ENCODE measurements at places on chromosomes 1 and 21.

DNA sequence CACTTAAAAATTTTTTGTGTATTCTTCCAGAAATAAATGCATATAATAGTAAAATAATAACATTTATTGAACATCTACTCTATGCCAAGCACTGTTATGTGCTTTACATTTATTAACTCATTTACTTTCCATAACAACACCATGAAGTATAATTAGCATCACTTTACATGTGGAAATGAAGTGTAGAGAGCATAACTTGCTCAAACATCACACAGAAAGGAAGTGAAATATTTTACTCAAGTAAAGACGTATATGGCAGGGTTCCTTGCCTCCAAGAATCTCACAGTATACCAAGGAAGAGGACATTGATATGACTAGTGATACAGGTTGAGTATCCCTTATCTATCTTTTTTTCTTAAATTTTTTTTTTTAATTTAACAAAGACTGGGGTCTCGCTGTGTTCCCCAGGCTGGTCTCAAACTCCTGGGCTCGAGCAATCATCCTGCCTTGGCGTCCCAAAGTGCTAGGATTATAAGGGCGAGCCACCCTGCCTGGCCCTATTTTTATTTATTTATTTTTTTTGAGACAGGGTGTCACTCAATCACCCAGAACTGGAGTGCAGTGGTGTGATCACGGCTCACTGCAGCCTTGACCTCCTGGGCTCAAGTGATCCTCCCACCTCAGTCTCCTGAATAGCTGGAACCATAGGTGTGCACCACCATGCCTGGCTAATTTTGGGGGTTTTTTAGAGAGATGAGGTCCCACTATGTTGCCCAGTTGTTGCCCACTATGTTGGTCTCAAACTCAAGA, 7.7 kb upstream of the CLIC4 start:
- DNase-seq: no peak

- DNase-seq: no peak
Measured at GRCh38 chr1:227947386-227947675, 401 bp downstream of the WNT9A start.

DNA sequence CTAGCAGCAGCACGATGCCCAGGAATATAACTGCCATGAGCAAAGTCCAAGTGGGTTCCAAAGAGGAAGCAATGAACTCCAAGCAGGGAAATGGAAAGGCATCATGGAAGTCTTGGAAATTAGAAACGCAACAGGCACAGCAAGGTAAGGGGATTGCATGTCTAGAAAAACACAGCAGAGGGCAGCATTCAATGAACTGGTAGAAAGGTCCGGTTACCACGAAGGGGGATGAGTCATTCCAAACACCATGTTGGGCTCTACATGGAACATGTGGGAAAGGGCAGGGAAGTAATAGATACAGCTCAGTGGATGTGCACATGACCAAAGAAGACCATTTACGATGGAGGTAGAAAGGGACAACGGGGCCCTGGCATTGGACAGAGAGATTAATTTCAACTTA, 36.4 kb downstream of the RXRG start:
- DNase-seq: no peak

DNA sequence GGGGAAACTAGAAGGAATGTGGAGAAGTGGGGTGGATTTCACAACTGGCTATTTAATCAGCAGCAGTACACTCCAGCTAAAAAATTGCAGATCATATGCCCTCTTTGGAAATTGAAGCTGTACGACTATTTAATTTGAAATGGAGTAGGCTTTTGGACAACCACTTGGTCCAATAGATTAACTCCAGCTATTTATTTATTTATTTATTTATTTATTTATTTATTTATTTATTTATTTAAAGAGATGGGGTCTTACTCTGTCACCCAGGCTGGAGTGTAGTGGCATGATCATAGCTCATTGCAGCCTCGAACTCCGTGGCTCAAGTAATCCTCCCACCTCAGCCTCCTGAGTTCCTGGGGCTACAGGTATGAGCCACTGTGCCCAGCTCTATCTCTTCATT, 312.3 kb downstream of the KCNH1 start:
- no peak for DNase-seq

DNA sequence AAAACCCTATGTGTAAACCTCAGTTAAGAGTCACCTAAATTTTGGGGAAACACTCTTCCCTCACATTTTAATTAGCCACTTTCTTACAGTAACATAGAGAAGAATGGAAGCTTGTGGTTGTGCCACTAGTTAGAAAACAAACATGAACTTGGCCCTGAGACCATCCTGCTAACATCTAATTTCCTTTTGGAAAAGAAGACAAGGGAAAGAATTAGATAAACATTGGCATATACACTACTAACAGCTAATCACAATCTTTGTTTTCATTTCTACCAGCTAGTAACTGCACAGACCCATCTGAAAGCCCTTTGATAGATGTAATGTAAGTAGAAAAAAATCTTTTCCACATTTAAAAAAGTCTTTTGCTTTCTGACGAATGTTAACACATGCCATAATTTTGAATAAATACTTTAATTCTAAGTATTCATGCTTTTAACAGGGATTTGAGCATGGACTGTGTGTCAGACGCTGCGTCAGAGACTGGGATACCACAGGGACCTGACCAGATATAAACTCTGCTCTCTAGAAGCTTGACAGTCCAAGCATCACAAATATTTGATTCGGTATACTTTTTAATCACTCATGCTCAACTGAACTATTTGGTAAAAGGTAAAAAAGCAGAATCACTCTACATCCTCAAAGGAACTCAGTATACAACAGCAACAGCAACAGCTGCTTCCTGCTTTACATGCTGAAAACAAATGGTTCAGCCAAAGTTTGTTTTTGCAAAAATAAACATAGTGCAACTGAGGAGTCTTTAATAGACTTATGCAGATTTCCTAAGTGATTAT, 30.2 kb downstream of the DPH5 start:
- DNase-seq: no peak

GRCh38 chr1:212759683-212760082, 31.9 kb downstream of the NSL1 start:
- no peak for DNase-seq

GRCh38 chr1:201938440-201939035, 7.8 kb downstream of the LMOD1 start:
- DNase-seq: no peak

DNA sequence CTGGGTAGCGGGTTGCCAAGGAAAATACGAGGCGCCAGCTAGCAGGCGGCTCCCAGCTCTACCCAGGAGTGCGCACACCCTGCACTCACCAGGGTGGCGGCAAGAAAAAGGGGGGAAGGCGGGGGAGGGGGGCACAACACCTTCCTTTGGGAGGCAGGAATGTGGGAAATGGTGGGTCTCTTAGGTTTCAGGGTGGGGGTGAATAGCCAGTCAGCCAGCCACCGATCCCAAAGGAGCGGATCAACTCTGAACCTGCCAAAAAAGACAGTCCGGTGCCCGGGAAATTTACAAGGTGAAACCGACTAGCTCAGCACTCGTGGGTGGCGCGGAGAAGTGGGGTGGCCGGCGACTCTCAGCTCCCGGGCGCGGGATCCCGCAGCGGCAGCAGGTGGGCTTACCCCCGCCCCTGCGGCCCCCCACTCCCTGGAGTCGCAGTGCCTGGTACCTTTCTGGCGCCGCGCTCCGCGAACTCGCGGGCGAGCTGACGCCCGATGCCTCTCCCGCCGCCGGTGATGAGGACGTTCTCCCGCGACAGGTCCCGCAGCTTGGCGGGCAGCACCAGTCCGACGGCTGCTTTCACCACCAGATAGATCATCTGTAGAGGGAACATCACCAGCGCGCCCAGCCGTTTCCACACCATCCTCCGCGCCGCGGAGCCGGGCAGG, 1.2 kb downstream of the DHRS3 start:
- no peak for DNase-seq

GRCh38 chr21:44757731-44758130, 43.9 kb downstream of the UBE2G2 start:
- no peak for DNase-seq

DNA sequence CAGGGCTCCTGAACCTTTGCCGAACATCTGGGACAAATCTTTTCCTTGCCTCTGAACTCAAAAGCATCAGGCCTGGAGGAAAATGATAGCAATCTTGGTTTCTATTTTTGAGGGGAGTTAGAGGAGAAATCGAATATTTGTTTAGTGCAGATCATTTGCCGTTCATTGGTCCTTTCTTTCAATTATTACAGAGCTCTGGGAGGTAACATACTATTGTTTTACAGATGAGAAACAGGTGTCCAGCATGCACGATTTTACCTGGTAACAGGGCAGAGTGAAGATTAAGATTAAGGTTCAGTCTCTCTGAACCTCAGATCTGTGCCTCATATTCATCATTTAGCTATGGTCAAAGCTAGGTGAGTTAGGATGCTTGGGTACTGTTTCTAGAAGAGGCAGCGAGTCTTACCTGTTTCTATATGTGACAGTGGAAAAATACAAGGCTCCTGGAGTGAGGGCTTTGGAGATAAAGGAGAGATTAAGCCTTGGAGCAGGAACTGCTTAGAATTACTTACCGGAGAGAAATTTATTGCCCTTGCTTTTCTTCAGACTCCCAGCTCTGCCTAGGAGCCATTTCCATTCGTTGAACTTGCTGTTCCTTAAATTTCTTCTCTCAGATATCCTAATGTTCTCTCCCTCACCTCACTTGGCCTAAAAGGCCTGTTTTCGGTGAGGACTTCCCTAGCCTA, 1.4 kb downstream of the PRCC start:
- DNase-seq: no peak

DNA sequence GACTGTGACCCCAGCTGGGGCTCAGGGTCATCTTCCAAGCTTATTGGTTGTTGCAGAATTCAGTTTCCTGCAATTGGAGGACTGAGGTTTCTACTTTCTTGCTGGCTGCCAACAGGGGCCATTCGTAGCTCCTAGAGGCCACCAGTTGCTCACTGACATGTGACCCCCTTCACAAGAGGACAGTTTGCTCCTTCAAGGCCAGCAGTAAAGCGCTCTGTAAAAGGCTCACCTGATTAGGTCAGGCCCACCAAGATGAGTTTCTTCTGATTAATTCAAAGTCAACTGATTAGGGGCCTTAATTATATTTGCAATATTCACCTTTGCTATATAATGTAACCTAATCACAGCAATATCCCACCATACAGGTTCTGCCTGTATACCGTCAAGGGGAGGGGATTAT, 68.9 kb downstream of the SLC9A1 start:
- DNase-seq: no peak

DNA sequence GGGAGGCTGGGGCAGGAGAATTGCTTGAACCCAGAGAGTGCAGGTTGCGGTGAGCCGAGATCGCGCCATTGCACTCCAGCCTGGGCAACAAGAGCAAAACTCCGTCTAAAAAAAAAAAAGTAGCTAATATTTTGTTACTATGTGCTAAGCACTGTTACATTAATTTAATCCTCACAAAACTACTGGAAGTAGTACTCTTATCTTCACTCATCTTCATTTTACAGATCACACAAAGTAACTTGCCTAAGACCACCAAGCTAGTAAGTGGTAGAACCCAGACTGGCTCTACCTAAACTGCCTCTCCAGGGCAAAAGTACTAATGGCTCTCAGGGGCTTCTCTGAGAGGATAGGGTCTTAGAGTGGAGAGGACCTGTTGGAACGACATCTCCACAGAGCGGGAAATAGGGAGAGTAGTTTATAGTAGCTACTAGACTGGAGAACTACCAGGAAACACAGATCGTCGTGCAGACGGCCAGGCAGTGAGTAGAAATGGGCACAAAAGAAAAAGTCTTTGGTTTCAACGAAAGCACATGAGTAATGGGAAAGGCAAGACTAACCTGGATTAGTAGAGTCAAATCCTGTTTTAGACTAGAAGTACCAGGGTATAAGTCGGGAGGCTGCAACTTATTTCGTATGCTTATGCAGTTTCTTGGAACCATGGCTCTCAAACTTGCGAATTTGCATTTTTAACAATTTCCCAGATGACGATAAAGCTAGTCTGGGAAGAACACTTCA, 1.4 kb downstream of the CLCC1 start:
- no peak for DNase-seq

GRCh38 chr1:14603645-14604044, 5.2 kb downstream of the KAZN start:
- no peak for DNase-seq

DNA sequence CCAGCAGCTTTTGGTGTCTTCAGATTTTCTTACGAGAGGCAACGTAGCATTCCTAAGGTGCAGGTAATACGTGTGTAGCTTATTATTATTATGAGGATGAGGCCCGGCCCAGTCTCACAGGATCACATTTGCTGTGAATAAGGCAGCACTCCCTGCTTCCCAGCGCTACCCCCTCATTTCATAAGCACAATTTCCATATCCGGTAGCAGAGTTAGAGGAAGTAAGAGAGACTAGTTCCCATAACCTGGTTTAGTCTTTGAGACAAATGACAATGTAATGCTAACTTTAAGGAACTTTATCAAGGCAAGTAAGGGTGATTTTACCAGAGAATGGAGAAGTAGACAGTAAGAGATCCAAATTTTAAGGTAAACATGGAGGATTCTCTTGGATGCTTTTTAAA, 14.6 kb upstream of the LMO4 start:
- DNase-seq: no peak

DNA sequence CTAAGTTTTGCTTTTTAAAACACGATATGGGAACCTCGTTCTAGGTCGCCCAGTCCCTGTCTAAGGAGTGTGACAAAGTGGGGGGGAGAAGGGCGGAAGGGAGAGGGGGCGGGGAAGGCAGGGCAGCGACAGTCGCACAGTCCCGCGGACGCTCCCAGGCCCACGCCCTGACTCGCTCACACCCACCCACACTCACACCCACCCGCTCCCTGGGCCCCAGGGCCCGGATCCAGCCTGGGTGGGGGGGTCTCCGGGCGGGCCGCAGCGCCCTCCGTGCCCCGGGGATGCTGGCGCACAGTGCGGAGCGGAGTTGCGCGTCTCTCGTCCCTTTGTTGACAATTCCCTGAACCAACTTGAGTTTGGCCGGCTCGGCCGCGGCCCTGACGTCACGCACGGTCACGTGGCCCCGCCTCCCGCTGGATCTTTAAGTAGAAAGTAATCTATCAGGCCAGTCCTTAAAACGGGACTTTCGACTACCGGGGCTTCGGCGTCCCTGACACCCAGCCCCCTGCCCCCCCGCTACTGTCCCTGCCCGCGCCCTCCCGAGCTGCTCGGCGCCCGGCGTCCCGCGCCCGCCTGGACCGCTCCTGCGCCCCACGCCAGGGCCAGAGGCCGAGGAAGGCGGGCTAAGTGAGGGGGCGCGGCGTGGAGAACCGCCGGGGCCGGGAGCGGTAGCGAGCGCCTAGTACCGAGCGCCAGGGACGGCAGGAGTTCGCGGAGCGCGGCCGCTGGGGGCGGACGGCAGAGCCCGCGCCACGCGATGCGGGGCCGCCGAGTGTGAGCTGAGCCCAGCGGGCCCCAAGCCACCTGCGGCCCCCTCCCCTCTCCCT, at the start of gene FOXD3:
Gene FOXD3 (plus strand): TSS at position 454 of the 830 bp plus-strand sequence. CDS start 492 bp downstream, outside the sequence.
- DNase-seq: no peak

Measured in AG09309 (cell line).